ENCODE measurements at places on chromosomes 2 and 18.

DNA sequence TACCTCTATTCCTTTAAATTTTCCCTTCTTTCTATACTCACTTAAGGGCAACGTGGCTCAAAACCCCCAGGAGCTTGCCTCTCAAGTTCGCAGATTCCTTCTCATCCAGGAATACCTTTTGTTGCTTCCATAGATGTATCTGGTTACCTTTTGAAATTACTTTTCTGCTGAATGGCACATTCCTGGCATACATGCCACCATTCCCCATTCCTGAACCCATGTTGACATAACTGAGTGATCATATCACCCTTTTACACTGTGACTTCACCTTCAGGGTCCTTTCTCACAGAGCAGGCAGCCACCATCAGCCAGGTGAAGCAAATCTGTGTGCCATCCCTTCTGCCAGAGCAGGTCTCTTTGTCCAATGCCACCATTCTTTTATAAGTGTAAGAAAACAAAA, 615.8 kb downstream of the ARHGAP15 start:
- DNase-seq: no peak

- no peak for DNase-seq
Measured at GRCh38 chr18:1014951-1015624, 110.4 kb downstream of the ADCYAP1 start.

DNA sequence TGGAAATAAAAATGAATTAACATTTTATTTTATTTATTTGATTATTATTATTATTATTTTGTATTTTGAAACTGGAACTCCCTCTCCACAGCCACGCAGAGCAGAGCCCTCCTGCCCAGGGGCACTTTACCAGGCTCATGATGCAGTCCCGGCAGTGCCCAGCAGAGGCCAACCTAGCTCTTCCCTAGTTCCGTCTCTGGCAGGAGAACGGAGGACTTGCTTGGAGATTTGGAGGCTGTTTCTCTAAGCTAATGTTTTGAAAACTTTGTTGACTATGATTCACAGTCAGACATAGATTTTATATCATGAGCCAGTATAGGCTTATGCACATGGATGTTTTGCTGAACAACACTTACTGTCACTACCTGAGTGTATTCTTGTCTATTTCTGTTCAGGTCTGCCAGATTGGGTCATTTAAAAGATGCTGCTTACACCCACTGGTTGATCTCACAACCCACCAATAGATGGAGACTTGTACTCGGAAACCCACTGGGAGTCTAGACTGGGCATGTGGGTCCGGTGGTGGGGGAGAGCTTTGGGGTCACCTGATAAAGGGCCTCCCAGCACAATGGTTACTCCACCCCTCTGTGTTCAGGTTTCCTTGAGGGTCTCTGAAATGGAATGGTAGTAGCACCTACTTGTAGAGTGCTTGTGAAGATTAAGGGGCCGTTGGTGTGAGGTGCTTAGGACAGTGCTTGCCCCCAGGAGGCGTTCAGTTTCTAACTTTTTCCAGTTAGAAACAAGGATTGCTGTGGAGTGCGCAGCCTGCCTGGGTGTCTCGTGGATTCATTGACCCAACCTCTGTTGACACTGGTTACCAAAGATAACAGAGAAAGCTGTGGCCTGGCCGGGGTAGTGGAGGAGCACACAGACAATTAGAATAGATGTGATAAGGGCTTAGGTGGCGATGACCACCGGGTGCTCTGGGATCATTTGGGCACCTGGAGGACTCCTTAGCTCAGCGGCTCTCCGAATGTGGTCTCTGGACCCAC, 177.3 kb downstream of the HAUS1 start:
- DNase-seq: no peak

GRCh38 chr2:241291977-241292376, 23.5 kb downstream of the HDLBP start:
- no peak for DNase-seq

GRCh38 chr18:70419526-70419925, 130.7 kb downstream of the SOCS6 start:
- DNase-seq: no peak

DNA sequence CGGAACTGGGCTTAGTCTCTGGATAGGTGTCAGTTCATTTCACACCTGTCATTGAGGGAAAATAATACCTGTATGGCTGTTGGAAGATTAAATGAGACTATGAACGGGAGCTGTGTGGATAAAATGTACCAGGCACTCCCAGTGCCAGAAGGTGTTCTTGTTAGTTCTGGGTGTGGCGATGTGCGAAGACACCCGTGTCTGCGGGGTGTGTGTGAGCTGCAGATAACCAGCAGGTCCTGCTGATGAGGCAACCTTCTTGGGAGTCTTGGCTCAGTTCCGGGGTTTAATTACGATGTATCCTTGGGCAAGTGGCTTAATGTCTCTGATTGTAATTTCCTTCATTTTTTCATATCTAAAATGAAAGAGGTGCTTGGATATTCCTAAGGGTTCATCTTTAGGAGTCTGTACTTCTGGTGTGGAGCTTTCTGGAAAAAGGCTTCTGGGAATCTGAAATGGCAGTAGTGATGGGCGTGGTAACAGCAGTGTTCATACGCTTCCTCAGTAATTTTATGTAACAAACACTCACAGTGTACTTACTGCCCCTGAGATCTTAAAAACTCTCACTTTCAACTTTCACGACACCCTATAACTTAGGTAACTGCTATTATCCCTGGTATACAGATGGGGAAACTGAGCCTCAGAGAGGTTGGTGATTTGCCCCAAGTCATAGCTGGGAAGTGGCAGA, 35.0 kb downstream of the NEDD4L start:
- DNase-seq: no peak

DNA sequence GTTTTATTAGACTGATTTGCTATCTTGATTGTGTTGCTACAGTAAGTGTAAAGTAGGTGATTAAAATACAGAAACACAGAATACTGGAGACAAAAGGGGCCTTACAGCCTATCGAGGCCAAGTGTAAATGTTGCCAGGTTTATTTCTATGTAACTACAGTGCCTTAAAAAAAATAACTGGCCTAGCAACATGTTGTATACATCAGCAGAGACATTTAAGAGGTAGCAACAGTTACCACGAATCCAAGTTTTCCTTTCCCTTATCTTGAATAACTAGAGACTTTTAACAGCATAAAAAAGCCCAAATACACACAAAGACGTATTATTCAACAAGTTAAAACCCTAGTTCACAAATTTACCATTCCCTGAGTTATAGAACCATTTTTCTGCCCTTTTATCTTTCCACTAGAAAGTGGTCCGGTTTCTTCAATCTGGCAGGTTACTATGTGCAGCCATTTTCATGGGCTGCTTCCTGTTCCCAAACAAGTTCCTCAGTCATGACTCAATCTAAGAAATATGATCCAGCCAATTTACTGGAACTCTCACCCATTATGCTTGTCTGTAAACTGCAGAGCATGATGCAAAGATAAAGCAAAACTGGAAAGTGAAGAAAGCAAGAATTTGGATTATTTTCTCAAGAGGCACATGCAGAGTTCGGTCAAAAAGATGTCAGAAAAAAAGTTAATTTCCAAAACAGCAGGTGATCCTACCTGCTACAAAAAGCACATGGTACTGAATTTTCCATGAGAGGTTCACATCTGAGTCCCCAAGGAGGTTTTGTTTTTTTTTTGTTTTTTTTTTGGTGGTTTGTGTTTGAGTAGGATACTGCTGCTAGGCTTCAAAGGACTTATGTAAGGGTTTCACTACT, 22.2 kb downstream of the NFE2L2 start:
- no peak for DNase-seq

DNA sequence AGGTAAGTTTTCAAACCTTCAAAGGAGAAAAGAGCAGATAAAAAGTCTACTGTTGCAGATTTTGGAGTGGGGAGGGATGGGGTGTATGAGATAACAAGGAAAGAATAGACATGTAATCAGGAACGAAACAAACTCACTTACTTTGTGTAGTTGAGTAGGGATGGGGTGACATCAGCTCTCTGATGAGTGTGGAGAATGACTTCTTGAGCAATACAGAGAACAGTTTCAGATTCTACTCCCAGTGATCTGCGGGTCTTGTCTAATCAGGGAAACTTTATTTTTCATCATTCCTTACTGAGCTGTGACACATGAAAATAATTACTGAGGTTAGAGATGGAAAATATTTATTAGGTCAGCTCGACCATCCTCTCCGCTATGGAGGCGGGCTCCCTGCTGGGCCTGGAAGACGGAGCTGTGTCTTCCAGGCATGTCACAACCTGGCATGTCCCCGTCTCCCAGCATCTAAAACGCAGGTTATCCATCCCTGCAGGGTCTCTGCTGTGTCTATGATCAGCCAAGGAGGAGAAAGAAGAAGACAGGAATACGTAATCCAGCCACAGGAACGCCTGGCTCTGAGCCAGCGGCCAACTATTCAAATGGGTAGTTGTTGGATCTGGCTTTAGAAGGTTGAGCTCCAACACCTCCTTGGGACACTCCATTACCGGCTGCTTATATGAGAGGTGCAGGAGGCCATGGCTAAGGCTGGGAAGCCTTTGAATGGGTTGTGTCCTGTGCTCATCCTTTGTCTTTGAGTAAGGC, 99.0 kb upstream of the SATB2 start:
- DNase-seq: no peak

GRCh38 chr2:180040146-180040925, 33.2 kb upstream of the CWC22 start:
- DNase-seq: no peak

GRCh38 chr18:59272891-59273758, at the start of gene RAX:
RAX (minus strand) TSS chr18:59273454; CDS start chr18:59273206, 248 bp downstream.
- no peak for DNase-seq

DNA sequence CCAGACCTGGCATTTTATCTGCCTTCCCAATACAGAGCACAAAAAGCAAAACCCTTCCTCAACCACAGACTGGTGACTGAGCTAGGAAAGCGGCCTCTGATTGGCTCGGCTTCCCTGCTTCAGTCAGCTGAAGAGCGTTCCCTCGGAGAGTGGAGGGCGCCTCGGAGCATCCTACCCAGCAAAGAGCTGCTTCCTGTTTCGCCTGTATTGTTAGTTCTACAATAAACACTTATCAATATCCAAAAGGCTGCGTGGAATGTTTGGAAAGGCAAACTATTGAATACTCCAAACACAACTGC, 125.0 kb downstream of the CACNB4 start:
- no peak for DNase-seq

GRCh38 chr2:207683879-207684627, 27.4 kb upstream of the CCNYL1 start:
- no peak for DNase-seq

GRCh38 chr2:121650315-121650930, 1.2 kb upstream of the CLASP1 start:
- DNase-seq: peak; percentile 9

DNA sequence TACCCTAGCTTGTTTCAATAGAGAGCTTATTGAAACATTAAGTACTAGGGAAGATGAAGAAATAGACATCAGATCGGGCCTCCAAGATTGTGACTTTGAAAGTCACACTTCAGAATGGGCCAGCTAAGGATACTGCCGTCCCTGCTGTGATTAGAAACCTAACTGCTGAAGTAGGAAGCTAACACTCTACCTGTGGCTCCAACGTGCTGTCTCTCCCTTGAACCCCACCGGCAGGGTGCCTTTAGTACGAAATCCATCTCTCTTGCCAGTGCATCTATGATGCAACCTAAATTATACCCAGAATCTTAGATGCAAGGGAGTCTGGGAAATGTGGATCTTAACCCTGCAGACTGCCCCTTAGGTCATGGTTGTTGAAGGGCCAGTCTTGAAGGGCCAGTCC, 78.6 kb downstream of the OXER1 start:
- DNase-seq: no peak

GRCh38 chr2:100761365-100761764, 58.6 kb upstream of the NPAS2 start:
- no peak for DNase-seq

- no peak for DNase-seq
Measured at GRCh38 chr2:60221098-60221497, 332.4 kb downstream of the BCL11A start.

GRCh38 chr18:48794251-48794970, 156.4 kb downstream of the SMAD7 start:
- DNase-seq: no peak

DNA sequence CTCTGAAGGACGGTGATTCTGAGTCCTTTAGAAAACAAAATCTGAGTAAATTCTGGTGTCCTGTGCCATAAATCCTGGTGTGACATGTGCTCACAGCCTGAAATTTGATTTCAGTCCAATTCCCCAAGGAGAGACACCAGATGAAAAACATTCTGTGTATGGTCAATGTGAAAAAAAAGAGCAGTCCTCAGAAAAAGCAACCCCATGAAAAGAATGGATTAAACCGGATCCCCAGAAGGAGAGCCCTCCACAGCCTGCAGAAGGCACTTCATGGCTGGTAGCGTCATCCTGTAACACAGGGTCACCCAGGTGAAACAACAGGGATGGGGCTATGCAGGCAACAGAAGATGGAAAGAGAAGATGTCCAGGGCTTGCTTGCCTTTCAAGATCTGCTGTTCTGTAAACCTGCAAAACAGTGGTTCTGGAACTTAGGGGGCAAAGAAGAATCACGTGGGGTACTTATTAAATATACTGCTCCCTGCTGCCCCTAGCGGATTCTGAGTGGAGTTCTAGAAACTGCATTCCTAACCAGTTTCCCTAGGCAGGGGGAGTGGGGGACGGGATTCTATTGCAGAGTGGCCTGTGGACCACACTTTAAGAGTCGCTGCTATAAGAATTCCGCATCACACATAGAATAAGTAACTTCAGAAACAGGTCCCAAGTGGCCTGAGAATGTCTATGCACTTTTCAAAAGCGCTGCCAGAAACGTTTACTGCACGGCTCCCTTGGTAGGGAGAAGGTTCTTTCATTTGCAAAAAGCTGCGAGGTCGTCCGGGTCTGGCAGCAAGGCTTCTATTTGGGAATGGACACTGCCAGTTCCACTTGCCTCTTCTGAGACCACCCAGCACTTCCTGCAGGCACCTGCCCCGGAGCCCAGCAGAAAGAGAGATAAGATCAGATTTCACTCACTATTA, 118.9 kb upstream of the ARL5A start:
- no peak for DNase-seq

DNA sequence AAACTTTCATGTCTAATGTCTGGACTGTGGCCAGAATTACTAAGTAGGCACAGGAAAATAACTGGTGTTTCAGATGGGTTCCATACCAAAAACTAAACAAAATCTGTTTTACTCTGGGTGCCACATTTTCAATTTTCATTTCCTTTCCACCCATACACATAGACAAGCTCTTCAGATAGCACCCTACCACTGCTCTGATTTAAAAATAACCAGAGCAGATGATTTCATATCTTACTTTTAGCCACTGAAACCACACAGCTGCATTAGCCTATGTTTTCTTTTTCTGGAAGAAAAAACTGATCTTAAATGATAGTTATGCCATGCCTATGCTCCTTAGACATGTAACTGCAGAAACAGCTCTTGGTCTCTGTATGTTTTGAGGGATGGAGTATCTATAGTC, 647.6 kb downstream of the CPS1 start:
- DNase-seq: no peak

- DNase-seq: no peak
Measured at GRCh38 chr2:202704248-202704647, 69.5 kb downstream of the FAM117B start.

DNA sequence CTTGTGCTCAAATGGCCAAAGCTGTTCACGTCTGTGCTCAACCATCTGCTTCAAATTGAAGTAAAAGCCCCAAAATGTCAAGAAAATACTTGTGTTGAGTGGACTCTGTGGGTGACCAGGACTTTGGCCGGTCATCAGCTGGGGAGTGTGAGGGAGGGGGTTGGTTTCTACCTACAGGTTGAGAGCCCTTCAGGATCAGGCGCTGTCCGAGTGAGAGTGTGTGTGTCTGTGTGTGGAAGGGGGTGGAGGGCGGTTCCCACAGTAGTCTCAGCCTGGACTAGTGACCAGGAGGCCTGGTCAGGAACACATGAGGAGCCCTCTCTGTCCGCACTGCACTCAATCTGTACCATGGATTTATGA, 34.2 kb downstream of the ATOH8 start:
- no peak for DNase-seq

Measured in activated naive CD4-positive, alpha-beta T cell (primary cell).